Psoas muscle (tissue), 8 donors: ENCODE measurements at places on chromosomes 3 and 15.

- no peak for DNase-seq
Measured at GRCh38 chr3:195438371-195438770, 4.4 kb downstream of the ACAP2 start.

GRCh38 chr3:63450634-63451363 is 172.7 kb downstream of the SYNPR start:
- DNase-seq = no peak

DNA sequence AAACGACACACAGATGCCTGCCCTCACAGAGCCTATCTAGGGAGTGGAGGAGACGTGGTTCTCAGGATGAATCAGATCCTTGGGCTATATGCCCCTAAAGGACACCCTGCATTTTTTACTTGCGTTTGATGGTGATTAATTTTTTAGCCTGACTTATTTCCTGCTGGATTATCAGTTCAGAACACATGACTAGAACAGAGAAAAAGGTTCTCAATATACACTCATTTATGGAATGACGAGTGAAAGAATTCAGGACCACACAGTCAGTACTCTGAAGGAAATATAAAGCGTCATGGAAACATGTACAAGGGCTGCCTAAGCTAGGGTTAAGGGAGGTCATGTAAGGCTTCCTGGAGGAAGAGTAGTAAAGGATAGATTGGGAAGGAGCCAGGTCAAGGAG is 121.8 kb downstream of the SSR3 start:
- DNase-seq = no peak

- no peak for DNase-seq
Measured at GRCh38 chr3:173685456-173685855, 287.9 kb downstream of the NLGN1 start.

GRCh38 chr3:44227632-44228031 is 14.1 kb upstream of the TOPAZ1 start:
- DNase-seq = no peak

- no peak for DNase-seq
Measured at GRCh38 chr15:32677238-32677750, 35.8 kb downstream of the SCG5 start.

DNA sequence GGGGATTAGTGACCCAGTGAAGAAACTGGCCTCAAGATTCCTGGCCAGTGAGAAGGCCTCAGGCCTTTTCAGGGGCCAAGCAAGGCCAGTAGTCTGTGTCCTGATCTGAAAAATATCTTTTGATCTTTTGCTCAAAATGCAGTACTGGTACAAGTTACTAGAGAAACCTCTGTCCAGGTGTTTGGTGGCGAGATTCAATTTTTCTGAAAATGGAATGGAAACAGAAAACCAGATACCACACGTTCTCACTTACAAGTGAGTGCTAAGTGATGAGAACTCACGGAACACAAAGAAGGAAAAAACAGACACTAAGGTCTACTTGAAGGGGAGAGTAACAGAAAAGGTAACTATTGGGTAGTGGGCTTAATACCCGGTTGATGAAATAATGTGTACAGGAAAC is 463.4 kb downstream of the ZIC1 start:
- DNase-seq = no peak
